Right ventricle myocardium superior (tissue), 1 donor: ENCODE measurements at places on chromosomes 4 and X. TPM values are rescaled to one million over a fixed set of nuclear protein-coding genes. Genes with fewer than 3 reads are reported as not detected.

Gene ZBED1
- total RNA-seq, result 75.7 TPM

Gene RS1
- not detected for total RNA-seq

Gene EPGN
- total RNA-seq, result not detected

Gene ZNF732
- not detected for total RNA-seq

Gene PDLIM3
- total RNA-seq, result 208 TPM

DNA sequence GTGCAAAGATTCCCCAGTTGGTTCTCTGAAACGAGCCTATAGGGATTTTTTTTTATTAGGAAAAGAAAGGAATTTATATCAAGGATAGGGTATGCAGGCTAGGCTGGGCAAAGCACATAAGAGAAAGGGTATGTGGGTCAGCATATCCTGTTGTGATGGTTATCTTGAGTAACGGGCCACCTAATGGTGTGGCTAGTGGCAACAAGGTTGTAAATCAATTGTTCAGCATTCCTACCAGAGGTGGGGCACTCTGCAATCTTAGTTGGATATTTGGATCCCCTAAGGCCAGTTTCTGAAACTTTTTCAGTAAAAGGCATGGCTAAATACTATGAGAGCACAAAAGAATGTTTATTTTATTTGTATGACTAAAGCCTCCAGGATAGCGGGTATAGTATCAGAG lies 42.7 kb downstream of the DCAF12L1 start:
- DNase-seq, result no peak

- DNase-seq, result no peak
Measured at GRCh38 chr4:37837446-37837845, 11.0 kb downstream of the PGM2 start.

GRCh38 chr4:185381288-185382196 lies 14.2 kb downstream of the LRP2BP start:
- no peak for DNase-seq

DNA sequence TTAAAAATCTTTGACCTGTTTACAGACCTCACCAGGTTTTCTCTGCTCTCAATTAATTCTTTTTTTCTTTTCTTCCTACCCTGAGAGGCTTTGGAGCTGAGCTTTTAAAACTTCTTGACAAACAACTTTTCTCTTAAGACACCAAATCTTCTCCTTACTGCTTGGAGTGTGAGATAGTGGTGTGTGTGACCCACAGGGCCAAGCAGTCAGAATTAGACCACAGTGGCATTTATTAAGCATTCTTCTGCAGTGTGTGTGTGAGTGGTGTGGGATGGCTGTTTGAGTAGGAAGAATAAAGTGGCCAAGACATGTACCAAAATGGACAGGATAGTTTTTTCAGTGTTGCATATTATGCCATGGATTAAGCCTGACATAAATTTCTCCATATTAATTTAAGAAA lies 665.1 kb downstream of the RAPGEF2 start:
- DNase-seq, result no peak

DNA sequence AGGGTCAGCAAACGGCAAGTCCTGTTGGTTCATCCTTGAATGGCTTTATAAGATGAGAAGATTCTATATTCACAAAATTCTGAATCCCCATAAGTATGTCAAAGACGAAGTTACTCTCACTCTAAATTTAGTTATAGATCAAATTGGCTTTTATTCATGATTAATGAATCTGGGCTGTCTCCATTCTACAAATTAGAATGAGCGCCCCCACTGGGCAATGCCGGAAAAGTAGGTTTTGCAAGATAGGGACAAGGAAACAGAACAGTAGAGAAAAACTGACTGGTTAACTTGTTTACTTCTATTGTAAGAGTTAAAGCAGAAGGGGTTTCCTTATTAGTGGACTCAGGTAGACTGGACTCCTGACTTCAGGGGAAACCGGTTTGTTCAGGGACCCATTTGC lies 100.3 kb downstream of the F11 start:
- no peak for DNase-seq

DNA sequence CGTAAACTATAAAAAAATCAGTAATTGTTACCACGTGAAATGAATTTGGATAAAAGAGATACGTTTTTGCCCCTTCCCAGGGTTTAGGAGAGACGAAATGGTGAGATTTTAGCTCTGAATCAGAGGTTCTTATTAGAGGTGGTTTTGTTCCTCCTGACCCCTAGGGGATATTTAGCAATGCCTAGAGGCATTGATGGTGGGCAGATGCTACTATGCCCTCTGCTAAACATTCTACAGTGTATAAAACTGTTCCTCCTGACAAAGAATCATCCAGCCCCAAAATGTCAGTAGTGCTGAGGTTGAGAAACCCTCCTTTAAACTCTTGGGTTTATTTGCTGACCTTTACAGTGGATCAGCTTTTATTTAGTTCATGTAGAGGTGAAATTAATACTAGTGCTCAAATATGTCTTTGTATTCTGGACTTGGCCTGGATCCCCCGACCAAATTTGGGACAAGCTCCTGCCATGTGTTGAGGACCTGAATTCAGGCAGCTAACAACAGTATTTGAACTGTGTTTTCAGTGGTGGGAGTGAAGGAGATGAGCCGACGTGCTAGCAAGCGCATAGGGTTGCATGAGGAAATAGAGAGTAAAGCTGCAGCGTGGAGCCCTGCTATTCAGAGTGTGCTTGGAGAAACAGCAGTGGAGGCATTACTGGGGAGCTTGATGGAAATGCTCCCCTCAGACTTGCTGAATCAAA lies 126.1 kb downstream of the PTTG2 start:
- no peak for DNase-seq

- DNase-seq, result no peak
Measured at GRCh38 chr4:151700566-151701316, 60.1 kb downstream of the GATB start.

DNA sequence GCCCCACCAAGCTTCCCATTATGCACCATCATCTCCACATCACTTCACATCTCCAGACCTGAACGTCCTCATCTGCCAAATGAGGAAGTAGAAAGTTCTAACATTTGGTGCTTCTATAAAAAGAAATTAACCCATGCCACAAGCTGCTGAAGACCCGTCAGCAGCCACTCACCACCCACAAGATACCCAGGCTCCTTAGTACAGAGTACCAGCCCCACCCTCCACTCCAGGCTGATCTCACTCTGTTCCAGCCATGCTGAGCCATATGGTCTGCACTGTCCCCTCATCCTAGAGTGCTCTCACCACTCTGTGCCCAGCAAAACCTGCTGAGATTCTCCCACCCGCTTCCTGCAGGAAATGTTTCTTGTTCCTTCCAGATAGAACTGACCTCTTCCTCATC lies 240.8 kb upstream of the PPARGC1A start:
- no peak for DNase-seq

DNA sequence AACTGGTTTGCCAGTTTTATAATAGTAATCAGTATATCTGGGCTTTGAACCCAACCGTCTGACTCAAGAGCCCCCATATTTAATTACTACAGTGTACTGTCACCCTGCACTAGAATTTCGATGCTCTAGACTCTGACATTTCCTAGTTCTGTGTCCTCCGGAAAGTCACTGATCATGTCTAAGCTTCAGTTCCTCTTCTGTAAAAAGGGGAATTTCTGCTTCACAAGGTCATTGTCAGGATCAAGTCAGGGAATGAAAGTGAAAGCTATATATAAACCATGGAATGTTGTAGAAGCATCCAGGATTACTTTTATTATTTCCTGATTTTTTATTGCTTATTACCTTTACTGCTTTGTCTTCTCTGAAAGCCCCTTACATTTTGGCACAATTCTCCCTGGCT lies 4.0 kb upstream of the KCNIP4 start:
- no peak for DNase-seq

- no peak for DNase-seq
Measured at GRCh38 chr4:185488650-185489049, 17.1 kb upstream of the CCDC110 start.

DNA sequence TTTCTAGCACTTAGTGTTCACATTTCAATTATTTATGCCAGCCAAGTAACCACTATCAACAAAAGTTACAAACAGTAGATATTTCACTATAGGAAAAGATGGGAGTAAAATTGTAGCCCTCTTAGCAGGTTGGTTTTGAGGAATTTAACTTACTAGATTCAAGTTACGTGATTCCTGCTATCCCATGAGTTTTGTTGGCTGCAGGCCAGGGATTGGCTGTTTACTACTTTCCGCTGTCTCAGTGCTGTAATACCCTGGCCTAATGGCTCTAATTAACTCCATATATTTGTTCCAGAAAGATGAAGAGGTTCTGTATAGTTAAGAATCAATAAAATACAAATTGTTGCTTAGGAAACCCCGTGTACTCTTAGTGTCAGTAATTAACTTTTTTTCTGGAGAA lies 55.5 kb upstream of the MAGED1 start:
- peak; percentile 56 for DNase-seq

GRCh38 chr4:8440492-8441311 lies at the start of the genes ACOX3 and TRMT44:
TSS of gene ACOX3 (minus strand) at chr4:8440723. CDS start at chr4:8416521, 24,202 bp downstream.
TSS of gene TRMT44 (plus strand) at chr4:8440777. CDS start at chr4:8440823, 46 bp downstream.
- peak; percentile 95 for DNase-seq

GRCh38 chrX:70264784-70265183 lies 3.4 kb upstream of the ARR3 start:
- DNase-seq, result no peak
